ENCODE measurements at places on chromosomes 11 and 22. TPM values are rescaled to one million over a fixed set of nuclear protein-coding genes. Genes with fewer than 3 reads are reported as not detected.

Gene SPTBN2
- 140 TPM for total RNA-seq

Gene CNIH2
- 3.6 TPM for total RNA-seq

Gene PHOX2A
- not detected for total RNA-seq

Gene HBD
- total RNA-seq: not detected

Gene CRYBB2
- not detected for total RNA-seq

Gene NCR3LG1
- 0.41 TPM for total RNA-seq

Gene CYB5R2
- total RNA-seq: 52.5 TPM

Gene MTMR3
- 93.7 TPM for total RNA-seq

Gene P2RX6
- total RNA-seq: 4.6 TPM

Gene CASP5
- total RNA-seq: not detected

Gene AASDHPPT
- total RNA-seq: 37.8 TPM

Gene SAA4
- total RNA-seq: not detected

Gene MEI1
- total RNA-seq: 7.4 TPM

Gene INPPL1
- total RNA-seq: 85.0 TPM

Gene GAS2
- total RNA-seq: 7.0 TPM

All from prostate gland (tissue), 2 donors.